ENCODE measurements at places on chromosomes 2 and 18.

GRCh38 chr2:60528281-60529020, 25.0 kb downstream of the BCL11A start:
- DNase-seq, result no peak

DNA sequence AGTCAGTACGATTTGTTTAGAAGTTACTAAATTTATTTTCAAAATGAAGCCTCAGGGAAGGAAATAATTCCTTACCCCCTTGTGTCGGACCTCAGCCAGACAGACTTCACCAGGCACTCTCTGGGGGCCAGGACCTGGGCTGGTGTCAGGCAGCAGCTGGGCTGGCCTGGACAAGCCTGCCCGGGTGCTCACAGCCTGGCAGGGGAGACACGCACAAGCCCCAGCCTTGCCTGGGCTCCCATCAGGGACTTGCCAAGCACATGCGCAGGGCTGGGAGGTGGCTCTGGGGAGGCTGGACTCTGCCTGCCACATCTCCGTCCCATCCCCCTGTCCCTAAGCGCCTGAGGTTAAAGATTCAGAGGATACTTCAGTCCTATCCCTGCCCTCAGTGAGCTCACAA, 56.8 kb upstream of the HS6ST1 start:
- DNase-seq, result no peak

- DNase-seq, result no peak
These were observed 16.1 kb upstream of the FARP2 start for GRCh38 chr2:241339839-241340630.

DNA sequence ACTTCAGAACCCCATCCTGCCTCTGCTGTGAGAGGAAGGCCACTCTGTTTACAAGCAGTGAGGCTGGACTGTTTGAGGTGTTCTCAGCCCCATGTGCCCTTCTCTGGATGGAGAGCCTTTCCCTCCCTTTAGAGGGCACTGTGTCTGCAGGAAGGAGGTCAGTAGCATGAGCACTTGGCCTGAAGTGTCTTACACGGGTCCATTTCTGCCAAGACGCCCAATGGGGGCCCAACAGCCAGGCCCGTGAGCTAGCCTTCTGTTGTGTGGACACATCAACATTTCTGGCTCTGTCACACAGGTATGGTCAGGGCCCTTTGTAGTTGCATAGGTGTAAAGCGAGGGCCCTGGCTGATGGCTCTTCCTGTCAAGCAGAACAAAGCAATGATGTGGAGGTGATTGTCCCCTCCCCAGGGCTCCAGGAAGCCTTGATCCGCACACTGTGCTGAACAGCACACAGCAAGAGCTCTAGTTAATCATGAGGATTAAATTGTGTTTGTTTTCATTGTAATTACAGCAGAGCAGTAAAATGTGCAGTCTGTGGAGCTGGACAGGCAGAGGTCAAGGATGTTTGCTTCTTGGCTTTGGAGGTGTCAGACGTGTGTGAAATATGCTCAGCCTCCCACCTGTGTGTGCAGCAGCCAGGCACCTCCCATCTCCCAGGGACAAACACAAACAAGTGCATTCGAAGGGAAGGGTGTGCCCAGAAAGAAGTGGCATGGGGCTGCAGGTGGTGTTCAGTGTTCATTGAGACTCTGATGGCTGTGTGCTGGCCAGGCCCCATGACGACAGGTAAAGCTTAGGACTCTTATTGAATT, 132.1 kb downstream of the SH3RF3 start:
- no peak for DNase-seq

- no peak for DNase-seq
These were observed 99.4 kb upstream of the PPP1CB start for GRCh38 chr2:28652217-28652616.

GRCh38 chr2:30446602-30447148, 371 bp upstream of the LCLAT1 start:
- DNase-seq, result no peak

GRCh38 chr2:159086342-159086741, 117.9 kb downstream of the TANC1 start:
- no peak for DNase-seq

- no peak for DNase-seq
These were observed 2185.6 kb upstream of the CELF4 start for GRCh38 chr18:39751161-39751560.

DNA sequence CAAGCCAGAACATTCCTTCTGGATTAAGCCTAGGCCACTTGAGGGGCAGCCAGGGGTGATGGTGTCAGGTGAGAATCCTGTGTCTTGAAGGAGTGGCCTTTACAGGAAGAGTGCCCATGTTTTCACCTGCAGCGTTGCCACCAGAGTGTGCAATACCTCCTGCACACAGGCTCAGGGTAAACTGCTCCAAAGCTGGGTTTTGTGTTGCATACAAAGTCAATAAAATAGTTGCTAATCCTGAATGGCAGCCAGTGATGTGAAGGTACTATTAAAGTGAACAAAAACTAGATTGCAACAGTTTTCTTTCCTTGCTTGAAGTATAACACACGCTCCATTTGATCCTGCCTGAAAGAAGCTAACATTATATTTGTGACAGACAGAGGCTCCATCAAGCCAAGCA, 64.4 kb upstream of the NRP2 start:
- no peak for DNase-seq

GRCh38 chr2:86439879-86440630, 1.1 kb upstream of the KDM3A start:
- no peak for DNase-seq

GRCh38 chr2:41736586-41736985, 311.2 kb upstream of the PKDCC start:
- no peak for DNase-seq

- DNase-seq, result no peak
These were observed 152.4 kb upstream of the SERPINE2 start for GRCh38 chr2:224191465-224191864.

DNA sequence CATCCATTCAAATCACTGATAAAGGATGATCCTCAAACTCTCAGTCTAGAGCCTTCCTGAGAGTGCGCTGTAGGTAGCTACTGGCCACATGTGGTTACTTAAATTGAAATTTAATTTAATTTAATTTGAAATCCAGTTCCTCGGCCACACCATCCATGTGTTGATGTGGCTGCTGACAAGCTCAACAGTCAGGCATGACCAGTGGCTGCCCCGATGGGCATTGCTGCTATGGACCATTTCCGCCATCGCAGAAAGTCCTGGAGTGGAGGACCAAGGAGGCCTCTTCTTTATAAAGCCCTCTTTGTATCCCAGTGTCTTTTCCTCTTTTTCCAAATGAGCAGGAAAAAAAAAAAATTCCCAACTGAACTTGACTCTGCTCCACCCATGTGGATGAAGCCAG, 100.6 kb downstream of the HDAC4 start:
- DNase-seq, result no peak

- no peak for DNase-seq
These were observed 124.9 kb downstream of the PIGN start for GRCh38 chr18:62061821-62062478.

DNA sequence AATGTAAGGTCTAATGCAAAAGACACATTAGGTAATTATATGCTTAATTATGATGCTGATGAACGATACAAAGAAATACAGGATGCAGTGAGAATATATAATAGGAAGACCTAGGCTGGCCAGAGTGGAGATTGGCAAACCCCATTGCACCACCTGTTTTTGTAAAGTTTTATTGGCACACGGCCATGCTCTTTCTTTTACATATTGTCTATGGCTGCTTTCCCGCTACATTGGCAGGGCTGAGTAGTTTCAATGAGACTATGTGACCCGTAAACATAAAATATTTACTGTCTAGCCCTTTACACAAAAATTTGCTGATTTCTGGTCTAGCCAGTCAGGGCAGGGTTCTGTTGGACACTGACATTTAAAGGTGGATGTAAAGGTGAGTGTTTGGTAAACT, 5.4 kb downstream of the SEC11C start:
- no peak for DNase-seq

DNA sequence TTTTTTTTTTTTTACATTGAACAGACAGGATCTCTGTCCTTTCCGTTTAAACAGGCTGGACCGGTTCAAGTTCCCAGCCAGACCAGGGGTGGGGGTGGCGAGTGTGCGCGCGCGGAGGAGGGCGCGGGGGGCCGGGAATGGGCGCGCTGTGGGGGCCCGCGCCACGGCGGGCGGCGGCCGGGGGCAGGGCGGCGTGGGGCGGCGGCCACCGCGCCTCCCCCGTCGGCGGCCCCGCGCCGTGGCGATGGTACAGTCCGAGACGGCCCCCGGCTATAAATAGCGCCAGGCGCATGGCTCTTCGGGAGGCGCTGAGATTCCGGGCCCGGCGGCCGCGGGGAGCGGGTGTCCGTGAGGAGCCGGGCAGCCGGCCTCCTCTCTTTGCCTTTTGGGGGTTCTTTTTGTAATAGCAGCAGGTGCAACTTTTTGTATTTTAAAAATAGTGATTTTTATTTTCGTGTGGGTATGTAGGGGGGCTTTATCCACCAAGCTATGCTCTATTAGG, 430 bp upstream of the CELF4 start:
- DNase-seq, result no peak

DNA sequence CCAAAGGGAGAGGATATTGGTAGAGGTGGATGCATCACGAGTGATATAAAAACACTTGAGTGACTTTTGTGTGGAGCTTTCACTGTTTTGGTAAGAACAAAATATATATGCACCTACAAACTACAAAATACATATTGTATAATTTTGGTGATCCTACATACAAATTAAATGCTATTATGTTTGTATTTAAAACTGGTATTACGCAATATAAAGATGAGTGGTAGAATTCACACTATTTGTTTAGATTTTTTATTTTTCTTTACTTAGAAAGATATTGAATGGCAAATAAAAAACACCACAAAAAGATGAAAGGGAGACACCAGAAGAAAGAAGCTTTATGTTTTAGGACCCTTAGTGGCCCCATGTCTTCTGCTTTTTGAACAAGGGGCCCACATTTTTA, 770.7 kb upstream of the ID2 start:
- no peak for DNase-seq

GRCh38 chr2:227888289-227888688, 16.9 kb downstream of the DAW1 start:
- DNase-seq, result no peak

GRCh38 chr2:217433522-217433921, 569.3 kb downstream of the TNS1 start:
- no peak for DNase-seq

DNA sequence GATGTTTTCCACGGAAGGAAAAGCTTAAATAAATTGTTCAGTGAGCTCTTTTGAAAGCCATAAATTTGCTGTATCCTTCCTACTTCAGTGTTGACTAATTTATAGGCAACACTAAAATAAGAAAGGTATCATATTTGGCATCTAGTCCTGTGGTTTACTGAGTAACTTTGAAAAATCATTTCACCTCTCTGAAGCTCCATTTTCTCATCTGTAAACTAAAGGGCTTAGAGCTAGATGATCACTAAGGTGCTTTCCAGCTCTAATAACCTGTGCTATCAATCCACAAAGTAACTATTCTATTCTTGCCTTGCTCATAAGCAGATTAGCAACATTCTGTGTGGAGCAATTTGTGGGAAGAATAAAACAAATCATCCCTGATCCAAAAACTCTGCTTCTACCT, 3.6 kb upstream of the MYOM1 start:
- no peak for DNase-seq

DNA sequence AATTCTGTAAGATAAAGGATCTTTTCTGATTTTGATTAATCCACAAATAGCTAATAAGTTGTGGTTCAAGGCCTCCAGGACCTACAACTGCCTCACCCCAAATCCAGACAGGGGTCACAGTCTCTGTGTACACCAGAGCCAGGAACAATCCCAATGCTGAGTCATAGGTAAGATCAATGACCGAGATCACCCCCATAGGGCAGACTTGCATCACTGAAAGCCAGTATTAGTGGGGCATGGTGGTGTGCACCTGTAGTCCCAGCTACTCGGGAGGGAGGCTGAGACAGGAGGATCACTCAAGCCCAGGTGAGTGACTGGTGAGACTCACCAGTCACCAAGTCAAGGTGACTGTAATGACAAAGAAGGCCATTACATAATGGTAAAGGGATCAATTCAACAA, 12.9 kb downstream of the PARD6G start:
- DNase-seq, result no peak

GRCh38 chr2:8572712-8573233, 109.1 kb upstream of the ID2 start:
- DNase-seq, result no peak

DNA sequence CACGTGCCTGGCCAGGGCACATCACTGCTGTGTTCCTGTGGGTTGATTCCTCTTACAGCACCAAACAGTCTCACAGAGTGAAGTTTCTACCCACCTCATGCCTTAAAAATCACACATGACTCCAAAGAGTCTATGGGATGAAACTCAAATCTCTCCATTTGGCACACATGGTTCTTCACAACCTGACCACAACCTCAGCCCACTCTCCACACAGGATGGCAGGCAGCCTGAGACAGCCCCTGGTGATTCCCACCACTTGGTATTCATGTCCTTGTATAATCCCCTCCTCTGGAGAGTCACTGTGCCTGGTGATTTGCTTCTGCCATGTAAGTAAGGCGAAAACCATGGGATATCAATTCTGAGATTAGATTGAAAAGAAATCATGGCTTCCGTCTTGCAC, 46.2 kb downstream of the LBH start:
- no peak for DNase-seq

DNA sequence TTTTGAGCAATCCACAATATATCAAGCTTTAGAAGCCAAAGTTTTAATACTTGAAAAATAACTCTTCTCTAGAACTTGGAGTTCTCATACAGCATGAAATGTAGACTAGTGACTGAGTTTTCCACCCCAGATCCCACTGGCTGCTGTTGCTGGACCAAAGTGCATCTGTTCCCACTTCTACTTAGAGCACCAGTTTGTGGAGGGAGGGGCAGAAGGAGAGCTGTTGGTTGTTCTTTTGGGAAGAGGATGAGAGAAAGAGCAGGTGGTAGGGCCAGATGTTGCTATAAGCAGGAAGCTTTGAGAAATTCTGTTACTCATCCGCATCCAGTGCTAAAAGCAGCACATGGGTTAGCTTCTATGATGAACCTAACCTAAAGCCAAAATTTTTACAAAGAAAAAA, 59.0 kb downstream of the MBD2 start:
- DNase-seq, result no peak

GRCh38 chr2:215394102-215394805, 41.6 kb downstream of the FN1 start:
- DNase-seq, result no peak

DNA sequence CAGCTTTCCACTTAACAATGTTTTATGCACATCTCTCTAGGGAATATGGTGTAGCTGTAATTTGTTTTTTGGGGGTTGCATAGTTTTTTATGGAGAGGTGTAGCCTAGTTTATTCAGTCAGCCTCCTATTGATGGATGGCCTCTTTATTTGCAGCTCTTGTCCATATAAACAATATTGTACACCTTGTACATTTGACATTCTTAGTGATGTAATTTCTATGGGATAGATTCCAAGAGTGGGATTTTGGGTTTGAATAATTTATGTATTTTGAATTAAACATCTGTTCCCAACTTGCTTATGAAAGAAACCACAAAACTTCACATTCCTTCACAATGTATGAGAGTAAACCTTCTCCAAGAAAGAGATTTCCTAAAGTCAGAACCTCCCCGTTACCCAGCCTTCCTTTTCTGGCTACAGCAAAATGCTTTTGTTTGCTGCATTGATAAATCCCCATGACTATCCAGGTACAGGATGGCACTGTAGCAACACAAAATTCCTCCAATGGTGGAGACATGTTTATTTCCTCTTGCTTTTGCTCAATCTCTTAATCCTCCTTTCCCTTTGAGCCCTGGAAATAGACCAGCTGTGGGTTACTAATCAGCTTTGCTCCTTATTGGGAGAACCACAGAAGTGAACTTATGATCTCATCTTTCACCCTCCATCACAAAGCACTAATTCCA, 58.4 kb upstream of the GALR1 start:
- DNase-seq, result peak; percentile 60

Data from fibroblast of skin of left biceps (primary cell).